ENCODE measurements at places on chromosomes 3 and 15.
A peak's percentile ranks its signal among the peaks of the same experiment; 100 is the strongest.

DNA sequence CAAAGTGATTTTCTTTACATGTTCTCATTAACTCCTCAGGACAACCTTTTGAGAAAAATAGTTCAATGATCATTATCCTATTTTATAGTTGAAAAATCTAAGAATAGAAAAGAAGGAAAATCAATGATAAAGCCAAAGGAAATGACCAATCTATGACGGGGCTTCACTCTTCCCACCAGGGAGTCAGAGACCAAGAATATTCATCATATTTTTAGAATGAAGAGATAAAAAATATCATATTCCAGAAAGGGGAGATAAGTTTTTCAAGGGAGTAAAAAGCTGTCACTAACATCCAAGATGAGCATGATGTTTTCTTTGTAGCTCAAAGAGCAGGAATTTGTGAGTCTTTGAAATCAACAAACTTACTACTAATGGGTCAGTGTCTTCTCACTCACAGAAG, 71.5 kb upstream of the LPP start:
- no peak for DNase-seq

DNA sequence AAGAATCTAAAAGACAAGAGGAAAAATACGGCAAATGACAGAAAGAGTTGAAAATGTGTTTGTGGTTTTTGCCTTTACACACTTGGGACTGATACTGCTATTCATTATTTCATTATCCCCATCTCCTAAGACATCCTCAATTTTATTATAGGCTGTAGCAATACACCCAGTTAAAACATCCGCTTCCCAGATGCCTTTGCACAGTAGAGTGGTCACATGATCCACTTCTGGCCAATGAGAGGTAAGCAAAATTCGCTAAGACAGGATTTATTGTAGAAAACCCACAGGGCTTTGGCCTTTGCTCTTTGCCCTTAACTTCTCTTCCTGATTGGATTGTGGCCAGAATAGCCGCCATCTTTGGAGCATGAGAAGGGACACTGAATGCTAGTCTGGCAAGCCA, 53.2 kb upstream of the BOC start:
- no peak for DNase-seq

- no peak for DNase-seq
These were observed 26.5 kb upstream of the FAM98B start for GRCh38 chr15:38427380-38427779.

DNA sequence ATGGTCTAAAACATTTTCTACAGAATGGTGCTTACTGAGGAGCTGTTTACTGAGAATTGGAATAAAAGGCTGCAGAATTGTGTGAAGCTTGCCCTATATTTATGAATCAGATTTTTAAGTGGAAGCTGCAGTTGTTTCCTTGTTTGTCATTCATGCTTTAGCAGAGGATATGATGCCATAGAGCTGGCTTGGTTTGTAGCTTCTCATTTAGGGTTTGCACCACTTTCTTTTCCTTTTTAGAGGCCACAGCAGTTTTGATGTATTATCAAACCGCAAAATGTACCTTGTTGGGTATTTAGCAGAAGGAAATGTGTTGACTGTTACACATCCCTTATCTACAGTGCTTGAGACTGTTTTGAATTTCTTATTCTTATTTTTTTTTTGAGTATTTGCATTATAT, 66.2 kb downstream of the RASA2 start:
- DNase-seq: no peak

GRCh38 chr3:1131166-1131565, 38.3 kb downstream of the CNTN6 start:
- DNase-seq: no peak

- DNase-seq: peak; percentile 50
These were observed 667 bp downstream of the CEMIP start for GRCh38 chr15:80779658-80780415.

DNA sequence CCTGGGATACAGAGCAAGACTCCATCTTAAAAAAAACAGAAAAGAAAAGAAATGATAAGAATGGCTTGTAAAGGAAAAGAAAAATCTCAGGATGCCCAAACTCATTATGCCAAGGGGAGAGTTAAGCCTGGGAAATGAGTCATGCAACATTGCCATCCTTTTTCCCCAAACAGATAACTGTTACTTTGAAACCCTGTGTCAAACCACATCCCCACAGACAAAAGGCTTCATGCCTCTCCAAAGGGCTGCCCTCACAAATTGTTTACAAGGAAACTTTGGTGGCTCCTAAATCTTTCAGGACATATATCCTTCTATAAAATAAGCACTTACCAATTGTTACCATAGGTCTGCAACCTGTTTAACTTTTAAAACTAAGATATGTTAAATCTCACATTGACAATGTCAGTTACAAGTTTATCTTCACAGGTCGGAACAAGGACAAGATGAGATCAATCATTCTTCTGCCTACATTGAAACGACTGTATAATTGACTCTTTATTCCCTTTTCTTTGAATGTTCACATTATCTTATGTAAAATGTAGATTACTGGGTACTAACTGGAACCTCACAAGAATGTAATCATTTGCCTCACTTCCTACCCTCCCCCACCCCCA, 18.6 kb upstream of the SENP7 start:
- no peak for DNase-seq

- DNase-seq: no peak
These were observed 919.7 kb upstream of the NR2F2 start for GRCh38 chr15:95410757-95411156.

DNA sequence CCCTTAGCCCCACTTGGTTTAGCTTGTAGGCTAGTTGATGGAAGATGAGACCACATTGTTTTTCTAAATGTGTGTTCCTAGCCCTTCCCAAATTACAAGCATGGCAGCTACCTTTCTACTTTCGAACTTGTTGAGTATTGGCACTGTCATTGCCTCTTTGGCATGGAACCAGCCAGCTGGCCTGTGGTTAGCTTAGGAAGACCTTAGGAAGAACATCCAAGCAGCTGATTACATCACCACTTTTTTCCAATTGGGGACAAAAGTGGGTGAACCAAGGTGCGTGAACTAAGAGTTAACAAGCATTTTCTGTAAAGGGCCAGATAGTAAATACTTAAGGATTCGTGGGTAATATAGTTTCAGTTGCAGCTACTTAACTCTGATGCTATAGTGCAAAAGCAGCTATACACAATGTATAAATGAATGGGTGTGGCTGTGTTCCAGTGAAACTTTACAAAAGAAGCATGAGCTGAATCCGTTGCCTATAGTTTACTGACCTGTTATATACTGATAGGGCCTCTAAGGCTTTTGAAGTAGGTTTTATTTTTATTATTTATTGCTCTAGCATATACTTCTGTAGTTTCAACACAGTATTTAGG, 8.5 kb downstream of the KLHL18 start:
- DNase-seq: no peak

GRCh38 chr3:115624901-115625300, 1.6 kb downstream of the GAP43 start:
- no peak for DNase-seq

DNA sequence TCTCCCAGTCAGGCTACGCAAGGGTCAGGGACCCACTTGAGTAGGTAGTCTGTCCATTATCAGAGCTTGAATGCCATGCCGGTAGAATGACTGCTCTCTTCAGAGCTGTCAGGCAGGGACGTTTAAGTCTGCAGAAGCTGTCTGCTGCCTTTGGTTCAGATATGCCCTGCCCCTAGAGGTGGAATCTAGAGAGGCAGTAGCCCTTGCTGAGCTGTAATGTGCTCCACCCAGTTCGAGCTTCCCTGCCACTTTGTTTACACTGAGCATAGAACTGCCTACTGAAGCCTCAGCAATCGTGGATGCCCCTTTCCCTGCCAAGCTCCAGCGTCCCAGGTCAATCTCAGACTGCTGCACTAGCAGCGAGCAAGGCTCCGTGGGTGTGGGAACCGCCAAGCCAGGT, 57.5 kb upstream of the SETMAR start:
- peak; percentile 33 for DNase-seq

DNA sequence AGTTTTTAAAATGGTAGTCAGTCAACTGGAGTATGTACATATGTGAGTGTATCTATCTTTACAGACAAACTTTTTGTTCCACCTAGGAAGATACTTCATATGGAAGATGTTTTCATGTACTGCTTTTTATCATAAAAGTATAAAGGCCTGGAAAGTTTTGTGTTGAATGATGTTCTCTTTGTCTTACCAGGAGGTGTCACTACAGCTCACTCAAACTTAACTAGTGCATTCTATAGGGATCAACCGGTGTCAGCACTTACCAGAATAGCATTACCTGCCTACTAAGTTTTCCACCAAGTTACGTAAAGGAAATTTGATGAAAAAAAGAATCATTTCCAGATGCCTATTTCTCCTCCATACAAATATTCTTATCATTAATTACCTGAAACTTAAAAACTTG, 522.6 kb upstream of the SEMA6D start:
- DNase-seq: no peak

GRCh38 chr3:114668099-114668498, 374.3 kb downstream of the TIGIT start:
- DNase-seq: no peak

- no peak for DNase-seq
These were observed 45.1 kb downstream of the CMTM7 start for GRCh38 chr3:32436816-32437189.

DNA sequence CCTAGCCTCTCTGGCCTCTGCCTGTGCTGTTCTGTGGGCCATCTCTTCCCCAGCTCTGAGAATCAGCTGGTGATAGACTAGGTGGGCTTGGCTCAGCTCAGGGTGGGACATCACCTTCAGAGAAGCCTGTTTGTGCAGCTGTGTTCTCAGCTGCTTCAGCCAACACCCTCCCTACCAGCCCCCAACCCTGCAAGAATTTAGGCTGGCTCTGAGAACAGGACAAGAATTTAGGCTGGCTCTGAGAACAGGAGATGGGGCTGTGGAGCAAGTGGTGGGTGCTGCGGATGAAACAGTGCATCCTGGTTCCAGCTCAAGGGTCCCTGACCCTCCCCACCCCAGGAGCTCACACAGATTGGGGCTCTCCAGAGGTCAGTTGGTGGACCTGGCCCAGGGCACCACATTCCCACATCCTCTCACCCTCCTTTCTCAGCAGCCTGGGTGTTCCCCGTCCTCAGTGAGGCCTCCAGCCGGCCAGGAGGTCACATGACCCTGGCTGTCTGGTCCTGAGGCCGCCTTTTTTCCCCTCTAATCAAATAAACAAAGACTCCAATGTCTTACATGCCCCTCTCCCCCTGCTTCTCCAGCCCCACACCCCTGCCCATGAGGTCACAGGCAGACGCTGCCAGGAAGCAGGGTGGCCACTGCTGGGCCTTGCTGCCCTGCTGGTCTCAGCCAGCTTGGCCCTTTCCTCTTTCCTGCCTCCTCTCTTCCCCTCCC, 14.9 kb downstream of the PLEKHO2 start:
- DNase-seq: peak; percentile 72

DNA sequence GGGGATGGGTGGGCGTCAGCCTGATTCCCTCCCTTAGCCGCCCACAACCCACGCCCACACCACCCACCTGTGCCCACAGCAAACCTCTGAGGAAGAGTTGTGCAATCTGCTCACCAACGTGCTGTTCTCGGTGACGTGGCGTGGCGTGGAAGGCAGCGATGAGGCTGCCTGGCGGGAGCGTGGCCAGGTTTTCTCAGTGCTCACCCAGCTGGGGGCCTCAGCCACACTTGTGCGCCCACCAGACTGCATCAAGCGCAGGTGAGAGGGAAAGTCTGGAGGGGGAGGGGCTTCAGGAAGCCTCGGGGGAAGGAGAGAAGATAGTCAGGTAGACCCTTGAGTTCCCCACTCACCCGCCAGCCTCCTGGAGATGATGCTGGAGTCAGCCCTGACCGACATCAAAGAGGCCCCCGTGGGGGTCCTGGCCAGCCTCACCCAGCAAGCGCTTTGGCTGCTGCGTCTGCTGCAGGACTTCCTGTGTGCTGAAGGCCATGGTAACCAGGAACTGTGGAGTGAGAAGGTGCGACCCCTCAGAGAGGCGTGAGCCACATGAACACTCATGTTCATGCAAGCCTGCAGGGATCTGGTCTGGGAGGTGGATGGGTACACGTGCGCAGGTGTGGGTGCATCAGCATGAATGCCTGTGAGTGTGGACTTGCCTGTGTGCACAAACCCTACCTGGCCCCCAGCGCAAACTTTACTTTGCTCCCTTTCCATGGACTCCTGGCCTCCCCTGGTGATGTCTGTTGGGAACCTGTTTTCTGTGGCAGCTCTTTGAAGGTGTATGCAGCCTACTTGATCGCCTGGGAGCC, 21.7 kb downstream of the NBEAL2 start:
- DNase-seq: no peak

DNA sequence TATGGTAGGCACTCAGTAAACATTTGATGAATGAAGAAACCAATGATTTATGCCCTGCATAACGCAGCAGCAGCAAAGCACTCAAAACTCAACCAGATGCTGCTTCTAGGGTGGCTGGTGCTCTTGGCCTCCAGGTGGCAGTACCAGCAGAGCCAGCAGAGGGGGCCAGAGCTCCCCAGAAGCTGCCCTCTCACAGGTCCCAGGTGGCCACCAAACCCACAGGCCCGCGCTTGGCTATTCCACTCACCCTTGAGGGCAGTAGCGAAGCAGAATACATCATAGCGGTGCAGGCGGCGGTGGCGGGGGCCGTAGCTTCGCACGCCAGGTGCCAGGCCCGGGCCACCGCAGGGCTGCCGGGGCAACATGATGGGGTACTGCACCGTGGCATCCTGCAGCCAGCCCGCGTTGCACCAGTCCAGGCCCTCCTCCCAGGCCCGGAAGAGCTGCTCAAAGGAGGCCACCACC, 16.6 kb downstream of the HAPLN3 start:
- peak; percentile 84 for DNase-seq

- DNase-seq: no peak
These were observed 479.9 kb downstream of the CNTN4 start for GRCh38 chr3:2578560-2578959.

GRCh38 chr15:64373360-64373759, 7.9 kb downstream of the PCLAF start:
- DNase-seq: no peak

DNA sequence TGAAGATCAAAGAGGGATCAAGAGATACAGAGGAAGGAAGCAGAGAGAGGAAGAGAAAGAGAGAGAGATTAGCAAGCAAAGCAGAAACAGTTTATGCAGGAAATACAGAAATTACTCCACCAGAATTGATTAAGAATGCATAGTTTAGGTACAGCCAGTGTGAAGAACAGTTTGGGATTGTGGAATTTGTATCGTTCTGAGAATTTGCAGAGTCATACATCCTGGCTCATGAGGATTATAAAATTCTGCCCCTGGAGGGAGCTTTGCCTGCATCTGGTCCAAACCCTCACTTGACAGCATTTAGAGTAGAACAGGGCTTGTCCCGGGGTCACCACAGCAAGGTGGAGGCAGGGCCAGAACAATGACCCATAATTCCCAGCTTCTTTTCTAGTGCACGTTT, 44.1 kb downstream of the MASP1 start:
- no peak for DNase-seq

GRCh38 chr15:66570327-66570726, 4.5 kb upstream of the LCTL start:
- no peak for DNase-seq

- DNase-seq: no peak
These were observed 336.1 kb upstream of the PROK2 start for GRCh38 chr3:72120806-72121778.

- no peak for DNase-seq
These were observed 132.3 kb downstream of the PGPEP1L start for GRCh38 chr15:98875309-98875708.

- no peak for DNase-seq
These were observed 153.9 kb downstream of the CPNE4 start for GRCh38 chr3:131880948-131881347.

- no peak for DNase-seq
These were observed 102.2 kb upstream of the MANF start for GRCh38 chr3:51282931-51283330.
